ENCODE measurements at places on chromosomes 1 and 21.

- DNase-seq: no peak
These were observed 27.8 kb downstream of the TMEM53 start for GRCh38 chr1:44646261-44647110.

GRCh38 chr1:199799116-199799515, 228.4 kb upstream of the NR5A2 start:
- no peak for DNase-seq

GRCh38 chr1:201059871-201060555, 36.5 kb upstream of the KIF21B start:
- DNase-seq: no peak

DNA sequence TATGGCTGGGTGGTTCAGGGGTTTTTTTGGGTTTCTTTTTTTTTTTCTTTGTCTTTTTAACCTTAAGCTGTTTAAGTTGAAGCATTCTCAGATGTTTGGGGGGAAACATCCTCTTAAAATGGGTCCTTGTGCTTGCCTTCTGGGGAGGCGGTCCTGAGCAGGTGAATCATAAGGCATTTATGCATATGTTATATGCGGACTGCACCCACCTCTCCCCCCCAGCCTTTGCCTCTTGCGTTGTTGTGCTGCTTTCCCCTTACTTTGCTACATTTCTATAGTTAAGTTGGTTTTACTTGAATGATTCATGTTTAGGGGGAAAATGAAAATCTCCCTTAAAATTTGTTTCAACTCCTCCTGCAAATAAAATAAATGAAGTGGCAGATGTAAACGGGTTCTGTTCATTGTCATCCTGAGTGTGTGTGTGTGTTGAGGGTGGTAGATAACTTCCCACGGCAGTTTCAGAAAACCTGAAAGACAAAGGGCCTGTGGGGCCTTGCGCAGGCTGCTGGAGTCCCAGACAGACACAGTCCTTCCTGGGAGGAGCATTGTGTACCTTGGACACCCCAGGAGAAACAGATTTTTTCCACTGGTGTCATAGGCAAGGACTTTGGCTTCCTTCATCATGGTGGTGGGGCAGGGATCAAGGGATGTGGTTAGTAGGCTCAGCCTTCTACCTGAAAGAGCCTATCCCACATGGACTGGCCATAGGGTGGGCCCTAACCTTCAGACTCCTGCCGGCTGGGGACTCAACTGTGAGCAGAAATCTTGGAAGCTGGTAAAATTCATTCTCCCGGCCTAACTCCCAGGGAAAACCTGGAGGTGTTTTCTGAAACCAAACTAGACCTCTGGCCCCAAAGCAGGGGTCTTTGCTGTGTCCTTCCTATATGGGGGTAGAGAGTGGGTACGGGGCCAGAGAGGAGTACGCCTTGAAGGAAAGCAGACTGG, 926 bp upstream of the SH3D21 start:
- DNase-seq: no peak

DNA sequence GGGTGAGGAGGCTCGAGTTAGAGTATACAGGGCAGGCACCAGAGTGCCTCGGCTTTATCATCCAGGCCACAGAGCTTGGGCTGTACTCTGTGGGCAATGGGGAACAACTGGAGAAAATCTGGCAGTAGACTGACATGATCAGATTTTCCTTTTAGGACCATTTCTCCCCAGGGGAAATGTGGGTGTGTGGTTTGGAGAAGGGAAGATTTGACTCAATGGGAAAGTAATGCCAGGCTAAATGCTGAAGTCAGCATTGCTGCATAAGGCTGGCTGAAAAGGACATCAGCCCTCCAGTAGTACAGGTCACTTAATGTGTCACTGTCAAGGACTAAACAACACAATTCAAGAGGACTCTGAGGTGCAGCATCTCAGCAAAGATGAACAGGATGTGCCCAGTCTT, 5.0 kb downstream of the FYB2 start:
- DNase-seq: no peak

- no peak for DNase-seq
These were observed 122.6 kb downstream of the KCNJ6 start for GRCh38 chr21:37793660-37794059.

GRCh38 chr1:182877331-182877730, 38.2 kb downstream of the DHX9 start:
- no peak for DNase-seq

DNA sequence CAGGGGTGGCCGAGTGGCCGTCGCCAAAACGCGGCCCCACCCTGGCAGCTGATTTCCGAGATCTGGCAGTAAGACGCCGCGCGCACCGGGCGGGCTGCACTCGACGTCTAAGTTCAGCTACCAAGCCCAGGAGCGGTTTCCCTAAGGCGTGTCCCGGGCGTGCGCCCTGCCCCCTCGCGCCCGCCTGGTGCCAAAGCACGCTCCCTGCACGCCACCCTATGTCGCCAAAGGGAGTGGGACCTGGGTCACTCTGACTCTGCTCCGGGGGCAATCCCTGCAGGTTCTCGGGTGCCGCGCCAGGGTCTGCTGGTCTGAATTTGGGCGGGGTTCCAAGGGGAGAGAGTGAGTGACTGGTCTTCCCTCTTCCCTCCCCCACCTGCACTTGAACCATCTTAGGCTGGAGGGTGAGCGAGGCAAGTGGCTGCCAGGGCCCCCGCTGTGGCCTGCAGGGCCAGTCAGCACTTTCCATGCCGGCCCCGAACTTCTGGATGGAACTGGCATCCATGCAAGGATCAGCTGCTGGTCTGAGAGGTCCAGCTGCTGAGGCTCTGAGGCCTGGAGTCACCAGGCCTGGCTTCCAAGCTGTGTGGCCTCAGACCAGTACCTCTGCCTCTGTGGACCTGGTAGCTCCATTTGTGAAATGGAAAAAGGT, at the start of gene LRRC38:
TSS of gene LRRC38 (minus strand) at position 109 of the 652 bp plus-strand sequence. CDS start 410 bp downstream, outside the sequence.
- DNase-seq: no peak

GRCh38 chr1:151862604-151863003, 9.1 kb upstream of the THEM5 start:
- DNase-seq: no peak

GRCh38 chr1:19512545-19512944, 27.2 kb upstream of the CAPZB start:
- no peak for DNase-seq

DNA sequence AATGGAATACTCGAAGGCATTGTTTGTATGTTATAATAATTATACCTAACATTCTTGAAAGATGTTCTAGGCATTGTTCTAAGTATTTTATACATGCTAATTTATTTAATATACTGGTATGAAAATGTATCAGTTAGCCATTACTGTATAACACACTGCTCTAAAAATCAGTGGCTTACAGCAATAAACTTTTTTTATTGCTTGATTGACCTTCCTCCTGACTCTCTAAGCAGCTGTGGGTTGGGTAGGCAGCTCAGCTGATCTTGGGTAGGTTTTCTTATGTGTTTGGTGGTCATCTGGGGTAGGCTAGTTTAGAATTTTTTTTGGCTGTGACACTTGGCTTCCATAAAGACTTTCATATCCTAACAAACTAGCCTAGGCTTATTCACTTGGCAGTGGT, 100.2 kb upstream of the SYT6 start:
- no peak for DNase-seq

- no peak for DNase-seq
These were observed 411.2 kb upstream of the USP24 start for GRCh38 chr1:55626326-55626725.

DNA sequence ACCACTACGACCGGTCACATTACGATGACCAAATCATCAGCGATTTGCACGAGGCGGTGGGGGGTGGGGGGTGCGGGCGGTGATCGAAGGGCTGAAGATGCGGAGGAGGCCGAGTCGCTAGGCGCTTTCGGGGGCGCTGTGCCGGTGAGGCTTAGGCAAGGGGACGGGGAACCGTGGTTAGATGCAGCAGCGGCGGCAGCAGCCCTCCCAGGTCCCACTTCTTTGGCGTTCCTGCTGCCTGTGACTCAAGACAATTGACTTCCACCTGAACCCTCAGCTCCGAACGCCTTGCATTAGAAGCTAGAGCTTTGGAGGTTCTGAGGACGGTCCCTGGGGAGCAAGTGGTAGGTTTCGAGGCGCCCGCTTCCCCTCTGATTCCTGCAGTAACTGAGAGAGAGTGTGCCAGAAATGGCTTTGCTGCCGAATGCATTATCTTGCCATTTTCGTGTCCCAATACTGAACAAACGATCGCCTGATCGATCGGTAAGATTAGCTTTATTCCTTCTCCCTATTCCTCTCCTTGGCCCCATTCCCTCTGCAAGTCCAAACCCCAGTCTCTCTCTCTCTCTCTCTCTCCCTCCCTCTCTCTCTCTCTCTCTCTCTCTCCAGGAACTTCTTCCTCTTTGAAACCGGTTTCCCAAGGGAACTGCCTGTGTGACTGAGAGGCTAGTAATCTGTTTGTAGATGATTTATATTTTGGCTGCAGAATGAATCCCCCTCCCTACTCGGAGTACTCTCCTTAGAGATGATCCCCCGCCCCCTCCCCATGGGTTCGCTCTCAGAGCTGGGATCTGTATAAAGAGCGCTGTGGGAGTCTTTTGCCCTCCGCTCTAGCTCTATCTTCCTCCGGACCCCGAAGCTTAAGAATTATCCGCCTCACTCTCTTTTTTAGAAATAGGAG, 735 bp upstream of the BRINP3 start:
- DNase-seq: no peak

DNA sequence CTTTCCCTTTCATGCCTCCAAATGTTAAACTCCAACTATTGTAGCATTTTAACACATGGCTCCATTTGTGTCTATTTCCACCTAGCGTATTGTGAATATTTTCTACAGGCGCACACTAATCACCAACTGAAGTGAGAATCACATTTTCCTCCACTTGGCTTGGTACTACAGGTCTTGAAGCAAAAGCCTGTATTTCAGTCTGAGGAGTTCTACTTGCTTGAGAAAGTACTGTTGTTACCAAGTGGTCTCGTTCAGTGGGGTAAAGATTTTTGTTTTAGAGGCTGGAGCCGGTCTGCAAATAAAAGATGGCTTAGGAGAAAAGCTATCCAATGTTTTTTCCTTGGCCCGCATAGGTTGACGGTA, 550 bp upstream of the PTBP2 start:
- DNase-seq: no peak

DNA sequence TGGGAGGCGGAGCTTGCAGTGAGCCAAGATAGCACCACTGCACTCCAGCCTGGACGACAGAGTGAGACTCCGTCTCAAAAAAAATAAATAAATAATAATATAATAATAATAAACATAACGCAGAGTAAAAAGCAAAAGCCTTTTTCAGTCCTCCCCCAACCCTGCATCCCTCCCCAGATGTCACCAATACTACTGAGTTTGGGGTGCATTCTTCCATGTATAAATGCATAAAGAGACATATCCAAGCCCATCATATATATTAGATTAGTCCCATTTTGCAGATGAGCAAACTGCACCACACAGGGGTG, 930 bp upstream of the ADAMTSL4 start:
- no peak for DNase-seq

GRCh38 chr1:182953826-182954225, 860 bp upstream of the SHCBP1L start:
- no peak for DNase-seq

DNA sequence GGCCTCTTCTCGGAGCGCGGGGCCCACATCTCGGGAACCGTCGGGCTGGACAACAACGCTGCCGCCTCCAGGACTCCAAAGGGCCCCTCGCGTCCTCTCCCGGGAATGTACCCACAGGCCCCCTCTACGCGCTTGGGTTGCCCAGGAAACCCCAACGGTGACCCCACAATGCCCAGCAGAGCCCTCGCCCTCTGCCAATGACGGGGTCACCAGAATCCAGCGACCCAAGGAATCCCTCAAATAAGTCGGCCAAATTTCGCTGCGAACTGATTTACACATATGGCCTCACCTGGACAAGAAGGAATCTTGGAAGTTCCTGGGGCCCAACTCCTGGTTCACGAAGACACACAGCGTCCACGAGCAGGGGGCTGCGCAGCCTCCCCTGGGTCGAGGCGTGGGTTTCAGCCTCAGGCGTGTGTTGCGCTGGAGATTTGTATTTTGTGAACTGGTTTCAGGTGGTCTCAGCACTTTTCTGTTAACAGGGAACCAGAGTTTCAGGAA, 78.1 kb downstream of the DESI2 start:
- DNase-seq: no peak

Measured in activated CD4-positive, alpha-beta T cell treated with anti-CD3 and anti-CD28 coated beads for 24 hours (primary cell).